ENCODE measurements at places on chromosomes 1 and 21.

GRCh38 chr1:146036965-146037646, 15.6 kb upstream of the HJV start:
- DNase-seq = peak; percentile 74

DNA sequence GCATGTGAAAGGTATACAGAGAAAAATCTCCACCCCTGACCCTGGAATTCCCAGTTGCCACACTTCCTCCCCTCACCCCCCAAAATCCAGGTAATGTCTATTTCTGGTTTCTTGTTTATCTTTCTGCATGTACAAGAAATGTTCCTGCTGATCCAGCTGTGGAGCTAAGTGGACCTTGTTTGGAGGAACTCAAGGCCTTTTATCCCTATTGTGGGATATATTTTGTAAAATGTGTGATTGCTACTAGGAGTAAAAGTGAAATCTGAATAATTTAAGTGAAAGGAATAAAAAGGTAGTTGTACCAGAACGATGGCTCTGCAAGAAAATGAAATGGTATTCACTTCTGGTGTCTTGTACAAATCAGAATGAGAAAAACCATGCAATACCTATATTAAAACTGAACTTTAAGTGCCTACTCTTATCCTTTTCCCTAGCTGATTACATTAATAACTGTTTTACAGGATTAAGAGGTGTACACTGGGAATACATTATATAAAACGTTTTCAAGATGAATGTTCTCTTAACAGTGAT, 3.0 kb downstream of the SPEN start:
- no peak for DNase-seq

- DNase-seq = no peak
Observed at GRCh38 chr1:194045416-194045815, 859.0 kb upstream of the B3GALT2 start.

DNA sequence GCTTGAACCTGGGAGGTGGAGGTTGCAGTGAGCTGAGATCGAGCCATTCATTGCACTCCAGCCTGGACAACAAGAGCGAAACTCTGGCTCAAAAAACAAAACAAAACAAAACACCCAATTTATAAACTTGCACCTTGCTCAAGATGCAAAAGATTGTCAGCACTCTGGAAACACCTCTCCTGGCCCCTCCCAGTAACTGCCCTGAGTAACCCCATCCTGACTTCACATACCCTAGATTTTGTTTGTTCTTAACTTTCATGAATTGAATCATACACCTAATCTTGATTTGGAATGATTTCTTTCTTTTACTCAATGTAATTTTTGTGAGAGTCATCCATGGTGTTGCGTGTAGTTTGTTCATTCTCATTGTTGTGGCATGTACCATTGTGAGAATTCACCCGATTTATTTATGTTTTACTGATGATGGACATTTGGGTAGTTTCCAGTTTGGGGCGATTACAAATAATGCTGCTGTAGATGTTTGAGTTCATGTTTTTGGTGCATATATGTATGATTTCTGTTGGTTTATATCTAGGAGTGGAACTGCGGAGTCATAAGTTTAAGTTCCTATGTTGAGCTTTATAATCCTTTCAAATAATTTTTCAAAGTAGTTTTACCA, 10.4 kb downstream of the NECAP2 start:
- DNase-seq = no peak

- no peak for DNase-seq
Observed at GRCh38 chr1:203096566-203096965, 10.8 kb upstream of the MYOG start.

DNA sequence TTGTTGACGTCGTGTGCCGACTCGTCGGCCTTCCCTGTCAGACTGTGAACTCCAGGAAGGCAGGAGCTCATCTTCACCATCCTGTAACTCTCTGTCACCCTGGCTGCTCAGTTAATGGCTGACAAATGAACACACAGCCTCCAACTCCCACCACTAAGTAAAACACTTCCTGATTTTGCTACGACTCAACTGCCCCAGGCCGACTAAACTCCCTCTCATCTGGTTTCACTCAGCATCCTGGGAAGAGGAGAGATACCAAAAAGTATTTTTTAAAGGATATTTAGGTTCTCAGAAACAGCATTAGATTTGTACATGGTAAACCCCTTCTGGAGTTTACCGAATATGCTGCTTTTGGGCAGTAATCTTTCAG, 18.2 kb upstream of the LHX4 start:
- no peak for DNase-seq

DNA sequence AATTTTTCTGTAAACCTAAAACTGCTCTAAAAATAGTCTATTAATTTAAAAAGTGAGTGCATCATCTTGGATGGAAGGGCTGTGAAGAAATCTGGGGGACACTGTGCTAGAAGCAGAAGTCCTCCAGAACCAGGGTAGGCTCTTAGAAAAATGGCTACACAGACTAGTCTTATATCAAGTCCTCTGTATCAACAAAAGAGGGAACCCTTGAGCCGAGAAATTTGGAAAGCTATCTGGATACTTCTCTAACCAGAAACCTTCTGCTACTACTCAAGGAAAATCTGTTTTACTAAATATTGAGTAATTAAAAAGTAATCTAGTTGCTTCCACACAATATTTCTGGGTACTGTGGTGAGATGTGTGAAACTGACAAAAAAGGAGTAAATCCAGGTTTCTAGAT, 92.1 kb downstream of the WDR3 start:
- DNase-seq = no peak

DNA sequence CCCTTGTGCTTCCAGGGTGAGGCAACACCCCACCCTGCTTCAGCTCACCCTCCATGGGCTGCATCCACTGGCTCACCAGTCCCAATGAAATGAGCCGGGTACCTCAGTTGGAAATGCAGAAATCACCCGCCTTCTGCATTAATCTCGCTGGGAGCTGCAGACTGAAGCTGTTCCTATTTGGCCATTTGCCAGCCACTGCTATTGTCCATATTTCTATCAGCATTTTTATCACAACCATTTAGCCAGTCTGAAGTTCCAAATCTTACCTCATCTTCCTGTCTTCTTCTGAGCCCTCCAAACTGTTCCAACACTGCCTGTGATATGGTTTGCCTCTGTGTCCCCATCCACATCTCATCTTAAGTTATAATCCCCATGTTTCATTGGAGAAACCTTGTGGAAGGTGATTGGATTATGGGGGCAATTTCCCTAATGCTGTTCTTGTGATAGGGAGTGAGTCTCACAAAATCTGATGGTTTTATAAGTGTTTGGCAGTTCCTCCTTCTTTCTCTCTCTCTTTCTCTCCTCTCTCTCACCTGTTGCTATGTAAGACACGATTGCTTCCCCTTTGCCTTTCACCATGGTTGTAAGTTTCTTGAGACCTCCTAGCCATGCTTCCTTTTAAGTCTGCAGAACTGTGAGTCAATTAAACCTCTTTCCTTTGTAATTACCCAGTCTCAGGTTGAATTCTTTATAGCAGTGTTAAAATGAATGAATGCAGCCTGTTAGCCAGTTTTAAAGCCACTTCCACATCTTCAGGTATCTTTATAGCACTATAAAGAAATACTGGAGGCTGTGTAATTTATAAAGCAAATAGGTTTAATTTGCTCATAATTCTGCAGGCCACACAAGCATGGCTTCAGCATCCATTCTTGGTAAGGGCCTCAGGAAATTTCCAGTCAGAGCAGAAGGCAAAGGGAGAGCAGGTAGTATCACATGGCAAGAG, 203.5 kb downstream of the FCRL5 start:
- no peak for DNase-seq

- no peak for DNase-seq
Observed at GRCh38 chr1:110021285-110021684, 13.1 kb upstream of the STRIP1 start.

GRCh38 chr1:210944252-210944651, 189.7 kb downstream of the KCNH1 start:
- DNase-seq = no peak

DNA sequence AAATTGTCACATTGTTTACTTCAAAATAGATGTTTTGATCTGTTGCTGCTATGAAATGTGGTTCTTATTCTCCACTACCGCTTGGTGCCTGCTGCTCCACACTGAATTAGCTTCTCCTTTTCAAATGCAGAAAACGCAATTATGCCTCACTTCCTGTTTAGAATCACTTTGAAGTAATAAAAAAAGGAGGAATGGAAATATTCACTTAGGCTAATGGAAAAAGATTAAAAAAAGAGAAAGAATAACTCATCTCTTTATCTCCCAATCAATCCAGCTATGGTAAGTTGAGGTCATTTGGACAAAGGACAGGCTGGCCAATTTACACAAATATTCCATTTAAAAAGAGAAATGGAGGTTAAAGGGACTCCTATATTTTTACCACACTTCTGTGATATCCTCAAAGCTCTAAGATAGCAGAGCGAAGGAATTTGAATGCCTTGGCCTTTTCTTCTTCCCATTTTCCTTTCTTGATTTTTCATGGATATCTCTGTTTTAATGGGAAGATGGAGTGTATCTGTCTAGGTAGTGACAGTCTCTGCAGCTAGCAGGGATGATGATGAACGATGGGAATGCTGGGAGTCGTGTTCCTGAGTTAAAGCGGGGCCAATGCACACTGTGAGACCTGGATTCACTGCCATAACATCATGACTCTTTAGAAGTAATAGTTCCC, 35.7 kb downstream of the RGS5 start:
- DNase-seq = no peak

DNA sequence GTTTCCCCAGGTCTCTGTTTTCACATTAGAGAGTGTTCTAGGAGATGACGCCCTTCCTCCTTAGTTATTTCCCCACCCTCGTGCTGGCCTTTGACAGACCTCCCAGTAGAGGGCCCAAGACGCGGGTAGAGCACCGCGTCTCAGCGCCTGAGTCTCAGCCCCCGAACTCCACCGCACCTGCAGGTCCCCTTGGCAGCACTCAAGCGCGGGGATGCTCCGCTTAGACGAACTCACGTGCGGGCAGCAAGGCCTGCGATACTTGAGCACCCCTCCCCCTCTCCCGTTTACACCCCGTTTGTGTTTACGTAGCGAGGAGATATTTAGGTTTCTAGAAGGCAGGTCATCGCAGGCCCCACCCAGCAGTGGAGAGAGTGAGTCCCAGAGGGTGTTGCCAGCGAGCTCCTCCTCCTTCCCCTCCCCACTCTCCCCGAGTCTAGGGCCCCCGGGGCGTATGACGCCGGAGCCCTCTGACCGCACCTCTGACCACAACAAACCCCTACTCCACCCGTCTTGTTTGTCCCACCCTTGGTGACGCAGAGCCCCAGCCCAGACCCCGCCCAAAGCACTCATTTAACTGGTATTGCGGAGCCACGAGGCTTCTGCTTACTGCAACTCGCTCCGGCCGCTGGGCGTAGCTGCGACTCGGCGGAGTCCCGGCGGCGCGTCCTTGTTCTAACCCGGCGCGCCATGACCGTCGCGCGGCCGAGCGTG, at the start of gene CD55:
Gene CD55, plus strand, starts transcription at position 600 of the 711 bp plus-strand sequence. Its CDS starts 88 bp downstream, at position 688.
- DNase-seq = peak; percentile 94

All from stimulated activated CD4-positive, alpha-beta T cell treated with anti-CD3 and anti-CD28 coated beads, Interleukin-1b, Interleukin-23, amount 100 ng/mL, for 24 hours (primary cell).